ENCODE measurements at places on chromosomes 6 and 20.

- DNase-seq = no peak
Measured at GRCh38 chr6:13788820-13789219, 25.5 kb downstream of the MCUR1 start.

DNA sequence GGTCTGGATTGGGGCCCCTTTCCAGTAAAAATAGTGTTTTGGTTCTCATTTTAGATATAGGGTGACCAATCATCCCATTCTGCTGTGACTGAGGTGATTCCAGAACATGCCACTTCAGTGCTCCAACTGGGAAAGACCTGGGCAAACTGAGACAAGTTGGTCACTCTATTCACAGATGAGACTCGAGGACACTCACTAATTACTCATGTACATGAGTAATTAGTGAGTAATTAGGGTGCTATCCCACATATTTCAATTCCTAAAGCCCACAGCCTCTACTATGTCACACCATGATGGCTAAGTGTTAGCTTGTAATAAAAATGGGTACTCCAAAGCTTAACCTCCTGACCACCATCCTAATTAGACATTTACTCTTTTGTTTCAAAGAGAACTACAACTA lies 86.0 kb downstream of the CBLN4 start:
- no peak for DNase-seq

- no peak for DNase-seq
Measured at GRCh38 chr6:53659458-53659857, 6.1 kb downstream of the KLHL31 start.

DNA sequence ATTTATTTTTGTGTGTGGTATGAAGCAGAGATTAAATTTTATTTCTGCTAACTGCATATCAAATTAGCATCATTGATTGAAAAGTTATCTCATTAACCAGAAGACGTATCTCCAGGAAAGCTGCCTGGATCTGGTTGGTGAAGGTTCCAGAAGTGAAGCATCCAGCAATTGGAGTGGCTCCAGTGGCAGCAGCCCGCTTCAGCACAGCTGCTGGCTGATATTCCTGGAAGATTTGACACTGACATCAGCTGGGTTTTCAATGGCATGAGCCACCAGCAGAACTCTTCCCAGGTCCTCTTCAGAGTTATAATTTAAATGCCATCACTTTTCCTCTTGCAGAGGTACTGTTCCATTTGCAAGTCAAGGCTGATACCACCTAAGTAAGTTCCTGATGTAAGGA lies 363.5 kb downstream of the BCKDHB start:
- no peak for DNase-seq

DNA sequence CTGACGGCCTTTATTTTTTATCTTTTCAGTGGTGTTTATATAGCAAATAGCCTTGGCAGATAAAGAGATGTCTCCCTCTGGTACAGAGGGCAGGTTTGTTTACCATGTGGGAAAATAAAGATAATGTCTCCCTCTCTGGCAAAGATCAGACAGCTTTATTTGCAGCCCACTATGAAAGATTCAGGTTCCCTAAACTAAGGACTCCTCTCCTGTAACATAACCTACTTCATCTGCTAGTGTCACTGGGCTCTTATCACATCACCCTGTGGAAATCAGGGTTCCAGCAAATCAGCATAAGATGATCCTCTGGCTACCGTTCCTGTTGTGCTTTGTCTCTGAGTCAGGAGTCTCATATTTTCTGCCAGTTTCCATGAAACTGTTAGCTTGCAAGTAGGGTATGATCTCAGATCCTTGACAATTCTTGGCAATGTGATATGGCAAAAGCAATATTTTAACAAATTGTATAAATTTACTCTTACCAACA lies 3.1 kb downstream of the FBXL4 start:
- DNase-seq = no peak

DNA sequence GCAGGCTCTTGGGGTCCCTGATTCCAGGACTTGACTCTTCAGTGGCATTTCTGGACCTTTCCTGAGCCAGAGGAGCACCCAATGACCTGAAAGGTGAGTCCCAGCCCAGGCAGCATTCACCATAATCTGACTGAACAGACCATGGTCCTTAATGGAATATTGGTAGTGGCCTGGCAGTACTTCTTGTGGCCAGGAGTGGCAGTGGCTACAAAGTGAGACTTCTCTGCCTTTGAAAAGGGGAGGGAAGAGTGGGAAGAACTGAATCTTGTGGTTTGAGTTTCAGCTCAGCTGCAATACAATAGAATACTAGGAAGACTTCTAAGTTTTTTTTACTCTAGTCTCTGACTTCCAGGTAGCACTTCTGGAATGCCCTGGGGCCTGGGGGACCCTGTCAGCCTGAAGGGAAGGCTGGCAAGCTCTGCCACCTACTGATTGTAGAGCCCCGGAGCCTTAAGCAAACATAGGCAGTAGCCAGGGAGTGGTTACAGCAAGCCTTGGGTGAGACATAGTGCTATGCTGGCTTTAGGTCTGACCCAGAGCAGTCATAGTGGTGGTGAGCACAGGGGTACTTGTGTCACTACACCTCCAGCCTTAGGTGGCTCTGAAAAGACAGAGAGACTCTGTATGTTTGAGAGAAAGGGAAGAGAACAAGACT lies 674.2 kb upstream of the MANEA start:
- DNase-seq = no peak

GRCh38 chr6:162244031-162244430 lies 483.5 kb downstream of the PRKN start:
- DNase-seq = no peak

DNA sequence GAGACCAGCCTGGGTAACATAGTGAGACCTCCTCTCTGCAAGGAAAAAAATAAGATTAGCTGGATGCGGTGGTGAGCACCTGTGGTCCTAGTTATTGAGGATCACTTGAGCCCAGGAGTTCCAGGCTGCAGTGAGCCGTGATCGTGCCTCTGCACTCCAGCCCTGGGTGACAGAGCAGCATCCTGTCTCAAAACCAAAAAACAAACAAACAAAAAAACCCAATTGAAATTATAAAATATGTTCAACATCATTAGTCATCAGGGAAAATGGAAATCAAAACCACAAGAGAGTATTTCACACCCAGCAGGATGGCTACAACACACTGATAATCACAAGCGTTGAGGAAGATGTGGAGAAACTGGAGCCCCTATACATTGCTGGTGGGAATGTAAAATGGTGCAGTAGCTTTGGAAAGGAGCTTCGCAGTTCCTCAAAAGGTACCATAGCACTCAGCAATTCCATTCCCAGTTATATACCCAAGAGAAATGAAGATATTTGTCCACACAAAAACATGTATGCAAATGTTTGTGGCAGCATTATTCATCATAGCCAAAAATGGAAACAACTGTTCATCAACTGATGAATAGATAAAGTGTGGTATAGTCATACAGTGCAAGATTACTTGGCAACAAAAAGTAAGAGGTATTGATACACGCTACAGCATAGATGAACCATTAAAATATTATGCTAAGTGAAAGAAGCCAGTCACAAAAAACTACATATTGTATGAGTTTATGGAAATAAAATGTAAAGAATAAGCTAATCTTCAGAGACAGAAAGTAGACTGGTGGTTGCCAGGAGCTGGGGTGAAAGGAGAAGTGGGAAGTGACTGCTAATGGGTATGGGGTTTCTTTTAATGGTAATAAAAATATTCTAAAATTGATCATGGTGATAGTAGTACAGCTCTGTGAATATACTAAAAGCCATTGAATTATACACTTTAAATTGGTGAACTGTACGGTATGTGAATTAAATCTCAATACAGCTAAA lies 38.7 kb upstream of the RIPOR2 start:
- DNase-seq = no peak

Measured in stimulated activated naive CD4-positive, alpha-beta T cell (primary cell).